Hematopoietic multipotent progenitor cell treated with erythropoietin and hydrocortisone succinate and interleukin-3 and kit ligand, for 17 days (in vitro differentiated cells): ENCODE measurements at places on chromosomes 13 and 19.
A peak's percentile ranks its signal among the peaks of the same experiment; 100 is the strongest.

DNA sequence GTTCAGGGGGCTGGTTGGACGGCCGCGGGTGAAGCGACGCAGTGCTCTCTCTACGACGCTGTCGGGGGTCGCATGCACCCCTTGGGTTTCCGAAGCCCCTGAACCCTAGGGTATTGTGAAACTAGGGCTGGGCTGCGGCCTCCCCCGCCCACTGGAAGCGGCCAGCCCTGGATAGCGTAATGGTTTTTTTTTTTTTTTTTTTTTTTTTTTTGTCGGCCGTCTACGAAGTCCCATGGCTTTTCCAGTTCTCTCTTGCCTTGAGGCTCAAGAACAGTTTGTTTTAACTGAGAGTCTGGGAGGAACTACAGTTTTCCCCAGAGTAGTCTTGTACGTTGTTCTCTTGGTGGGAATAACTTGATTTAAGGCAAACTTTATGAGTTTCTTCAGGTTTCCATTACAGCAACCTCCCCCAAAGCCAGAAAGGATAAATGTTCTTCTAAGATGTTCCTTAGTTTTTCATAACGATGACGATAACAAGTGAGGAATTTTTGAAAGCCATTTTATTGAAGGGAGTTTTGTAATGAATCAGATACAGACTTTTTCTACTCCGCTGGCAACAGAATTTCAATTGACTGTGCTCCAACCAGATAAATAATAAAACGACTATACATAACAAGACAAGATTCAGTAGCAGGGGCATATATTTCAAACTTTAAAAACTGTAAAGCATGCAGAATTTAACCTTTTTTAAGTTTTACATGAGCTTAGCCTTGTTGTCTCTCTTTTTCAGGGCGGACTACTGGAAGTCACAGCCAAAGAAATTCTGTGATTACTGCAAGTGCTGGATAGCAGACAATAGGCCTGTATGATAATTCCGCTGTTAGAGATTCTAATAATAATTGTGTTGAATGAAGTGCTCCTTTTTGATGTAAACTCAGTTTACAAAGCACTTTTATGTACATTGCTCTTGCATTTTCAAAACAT, 867 bp downstream of the WBP4 start:
- no peak for DNase-seq

DNA sequence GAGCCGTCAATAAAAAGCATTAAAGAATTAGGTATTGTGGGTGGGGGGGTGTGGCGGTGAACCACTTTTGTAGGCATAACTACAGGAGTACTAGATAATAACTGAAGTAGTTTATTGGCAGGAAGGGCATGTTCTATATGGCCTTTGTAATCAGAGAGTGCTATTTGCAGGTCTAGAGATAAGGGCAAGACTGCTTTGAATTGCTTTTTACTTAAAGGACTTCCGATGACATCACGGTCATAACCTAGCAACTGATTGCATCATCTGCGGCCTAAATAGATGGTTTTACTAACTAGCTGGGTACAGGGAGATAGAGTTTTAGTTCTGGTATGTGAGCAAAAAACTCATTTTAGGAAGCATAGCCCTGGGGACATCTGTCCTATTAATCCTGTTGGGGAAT, 24.7 kb downstream of the METTL21C start:
- DNase-seq = no peak

- no peak for DNase-seq
Observed at GRCh38 chr13:32902029-32902780, 114.0 kb upstream of the KL start.

DNA sequence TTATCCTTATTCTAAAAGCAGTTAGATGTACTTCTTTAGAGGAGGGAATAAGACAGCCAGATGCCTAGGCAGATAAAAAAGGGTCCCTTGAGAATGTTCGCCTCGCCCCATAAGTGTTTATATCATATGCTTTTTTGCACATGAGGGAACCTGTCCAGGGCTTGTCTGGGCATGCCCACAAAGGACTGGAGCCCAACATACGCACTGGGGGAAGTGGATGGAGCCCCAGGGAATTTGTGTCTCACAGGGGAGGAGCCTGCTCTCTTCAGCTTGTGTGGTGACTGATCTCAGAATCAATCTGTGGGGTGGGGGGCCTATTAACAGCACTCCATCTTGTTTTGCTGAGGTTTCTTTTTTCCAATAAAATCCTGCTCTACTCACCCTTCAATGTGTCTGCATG, 22.6 kb downstream of the MED4 start:
- no peak for DNase-seq

DNA sequence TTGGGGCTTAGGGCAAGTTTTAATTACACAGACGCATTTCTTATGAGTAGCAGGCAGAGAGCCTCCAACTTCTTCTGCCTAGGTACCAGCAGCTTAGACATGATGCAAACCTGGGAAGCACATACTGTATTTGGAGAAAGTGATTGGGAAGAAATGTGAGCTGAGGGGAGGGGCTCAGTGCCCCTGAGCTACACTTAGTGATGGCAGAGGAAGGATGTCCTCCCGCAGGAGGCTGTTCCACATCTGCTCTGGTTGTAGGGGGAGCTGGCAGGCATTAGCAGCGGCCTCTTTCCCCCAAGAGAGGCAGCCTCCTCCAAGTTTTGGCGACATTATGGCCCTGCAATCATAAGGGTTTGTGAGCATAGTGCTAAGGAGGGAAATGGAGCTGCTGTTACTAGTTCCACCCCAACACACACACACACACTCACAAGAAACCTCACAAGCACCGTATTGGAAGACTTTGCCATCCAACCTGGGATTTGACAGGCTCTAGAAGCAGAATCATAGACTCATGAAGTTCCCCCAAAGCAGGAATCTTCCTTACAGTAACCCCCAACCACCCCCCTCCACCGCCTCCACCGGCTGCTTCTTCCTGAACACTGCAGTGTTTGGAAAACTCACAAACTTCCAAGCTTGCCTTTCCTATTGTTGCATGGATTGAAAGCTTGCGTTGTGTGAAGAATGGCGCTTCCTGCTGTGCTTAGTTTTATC, 3.3 kb downstream of the ALOX5AP start:
- no peak for DNase-seq

DNA sequence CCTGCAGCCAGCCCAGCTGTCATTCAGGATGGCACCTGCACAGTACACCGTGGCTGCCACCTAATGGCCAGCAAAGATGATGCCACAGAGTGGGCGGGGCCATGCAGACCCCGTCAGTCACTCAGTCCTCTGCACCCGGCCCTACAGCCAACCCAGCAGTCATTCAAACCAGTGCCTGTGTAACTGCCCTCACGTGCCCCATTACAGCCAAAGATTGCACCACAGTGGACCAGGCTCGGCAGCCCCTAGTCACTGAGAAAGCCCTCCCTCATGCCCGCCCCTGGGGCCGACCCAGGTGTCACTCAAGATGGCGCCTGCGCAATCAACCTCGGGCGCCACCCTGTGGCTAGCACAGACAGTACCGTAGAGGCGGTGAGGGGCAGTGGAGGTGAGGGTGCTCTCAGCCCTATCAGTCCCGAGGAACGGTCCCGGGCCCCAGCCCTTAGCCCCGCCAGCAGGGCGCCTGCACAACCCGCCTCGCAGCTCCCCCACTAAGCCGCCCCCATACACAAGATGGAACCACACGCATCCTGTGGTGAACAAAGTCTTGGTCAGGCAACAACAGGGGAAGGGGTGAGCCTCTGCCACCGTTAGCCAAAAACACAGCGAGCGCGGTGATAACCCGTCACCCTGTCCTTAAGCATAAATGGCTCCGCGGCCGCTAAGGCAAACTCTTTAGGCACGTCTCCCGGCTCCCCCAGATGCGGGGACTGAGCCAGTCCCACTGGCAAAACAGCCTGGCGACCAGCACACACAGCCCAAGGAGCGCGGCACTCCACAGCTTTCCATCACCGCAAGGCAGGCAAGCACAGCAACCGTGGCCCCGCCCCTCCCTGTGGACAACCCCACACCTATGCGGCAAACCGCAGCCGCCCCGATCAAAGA, 2.3 kb downstream of the PEG3 start:
- no peak for DNase-seq

GRCh38 chr13:44022196-44022595, 142.5 kb downstream of the LACC1 start:
- DNase-seq = no peak

DNA sequence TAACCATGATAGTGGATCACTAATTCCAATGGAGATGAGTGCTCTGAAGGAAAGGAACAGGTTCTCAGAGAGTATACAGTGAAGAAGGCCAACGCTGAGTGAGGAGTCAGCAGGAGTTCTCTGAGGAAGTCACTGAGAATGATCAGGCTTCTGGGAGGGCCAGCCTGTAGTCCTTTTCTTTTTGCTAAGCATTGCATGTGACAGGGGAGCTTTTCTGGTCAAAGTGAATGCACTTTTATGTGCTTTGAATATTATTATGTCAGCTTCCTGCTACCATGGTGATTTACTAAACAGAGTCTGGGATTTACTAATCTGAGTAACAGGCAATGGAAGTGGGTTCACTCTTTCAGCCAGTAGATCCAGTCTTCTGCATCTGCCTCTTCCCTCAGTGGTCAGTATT, 81.1 kb upstream of the SERP2 start:
- DNase-seq = no peak

DNA sequence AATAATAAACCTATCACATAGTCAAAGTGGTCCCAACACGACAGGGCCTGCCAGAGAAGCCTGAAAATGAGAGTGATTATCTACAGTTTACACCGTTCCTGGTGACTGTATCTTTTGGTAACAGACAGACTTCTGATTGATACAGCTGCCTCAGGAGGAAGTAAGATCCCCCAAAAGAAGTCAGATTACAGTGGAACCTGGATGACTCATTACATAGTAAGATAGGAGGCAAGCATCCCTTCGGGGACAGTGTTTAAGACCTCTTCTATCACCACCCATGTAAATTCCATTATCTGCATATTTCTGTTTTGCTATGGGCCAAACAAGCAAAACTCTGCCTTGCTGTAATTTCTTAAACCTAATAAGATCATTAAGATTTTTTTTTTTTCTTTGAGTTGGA, 44.0 kb upstream of the FLT1 start:
- no peak for DNase-seq

DNA sequence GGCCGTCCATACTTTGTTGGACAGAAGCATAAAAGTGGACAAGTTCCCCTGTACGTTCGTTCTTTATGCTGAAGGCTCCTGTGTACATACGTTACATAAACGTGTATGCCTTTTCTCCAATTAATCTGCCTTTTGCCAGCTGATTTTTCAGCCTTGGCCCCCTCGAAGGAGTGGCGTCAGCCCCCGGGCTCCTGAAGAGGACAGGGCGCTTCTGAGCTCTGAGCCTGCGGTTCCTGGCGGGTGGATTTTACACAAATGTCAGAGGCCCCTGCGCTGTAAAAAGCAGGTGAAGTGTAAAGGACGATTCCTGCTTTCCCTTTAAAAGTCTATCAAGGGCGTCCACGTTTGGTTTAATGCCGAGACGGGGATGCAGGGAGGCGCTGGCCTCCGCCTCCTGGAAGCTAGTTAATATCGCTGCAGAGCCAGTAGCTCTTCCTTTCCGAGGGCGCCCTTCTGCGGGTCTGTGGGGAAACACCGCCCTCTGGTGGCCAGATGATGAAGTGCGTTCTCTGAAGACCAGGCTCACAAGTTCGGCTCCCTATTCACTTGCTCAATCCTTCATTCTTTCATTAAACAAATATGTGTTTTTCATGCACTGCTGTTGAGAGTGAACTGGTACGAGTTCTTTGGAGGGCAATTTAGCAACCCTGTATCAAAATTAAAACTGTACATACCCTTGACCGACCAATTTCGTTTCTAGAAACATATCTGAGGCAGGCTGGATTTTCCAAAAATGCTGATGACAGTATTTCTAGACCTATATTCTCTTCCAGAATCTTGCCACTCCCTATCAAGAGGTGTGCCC, 62.0 kb downstream of the GPR12 start:
- peak; percentile 69 for DNase-seq
